ENCODE measurements at places on chromosomes 1 and 21.

- no peak for DNase-seq
Measured at GRCh38 chr1:169610108-169610507, 19.8 kb downstream of the SELP start.

- no peak for DNase-seq
Measured at GRCh38 chr1:35565742-35566133, 7.4 kb upstream of the TFAP2E start.

DNA sequence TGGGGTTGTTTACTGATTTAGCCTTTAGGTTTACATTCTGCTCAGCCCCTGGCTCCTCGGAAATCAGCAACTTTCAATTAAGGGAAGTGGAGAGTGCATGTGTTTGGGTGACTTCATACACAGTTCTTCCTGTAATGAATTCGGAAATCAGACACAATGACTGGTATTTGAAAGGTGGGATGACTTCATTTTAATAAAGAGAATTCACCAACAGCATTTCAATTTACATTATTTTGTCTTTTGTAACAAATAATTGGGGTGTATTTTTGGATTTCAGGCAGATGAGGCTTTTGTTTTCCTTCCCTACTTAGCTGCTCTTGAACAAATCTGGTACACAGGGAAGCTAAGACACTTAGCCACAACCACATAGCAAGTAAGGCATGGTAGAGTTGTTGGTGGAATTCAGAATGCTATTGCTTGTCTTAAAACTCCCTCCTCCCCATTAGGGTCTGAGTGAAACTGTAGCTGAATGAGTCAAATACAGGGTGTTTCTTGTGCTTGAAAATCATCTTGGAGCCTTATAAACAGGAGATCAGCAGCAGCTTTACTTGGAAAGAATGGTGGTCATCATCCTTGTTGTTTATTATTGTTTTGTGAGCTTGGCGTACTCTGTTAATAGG lies 917 bp downstream of the STX12 start:
- no peak for DNase-seq

- DNase-seq: no peak
Measured at GRCh38 chr1:222781251-222781650, 33.6 kb upstream of the DISP1 start.

DNA sequence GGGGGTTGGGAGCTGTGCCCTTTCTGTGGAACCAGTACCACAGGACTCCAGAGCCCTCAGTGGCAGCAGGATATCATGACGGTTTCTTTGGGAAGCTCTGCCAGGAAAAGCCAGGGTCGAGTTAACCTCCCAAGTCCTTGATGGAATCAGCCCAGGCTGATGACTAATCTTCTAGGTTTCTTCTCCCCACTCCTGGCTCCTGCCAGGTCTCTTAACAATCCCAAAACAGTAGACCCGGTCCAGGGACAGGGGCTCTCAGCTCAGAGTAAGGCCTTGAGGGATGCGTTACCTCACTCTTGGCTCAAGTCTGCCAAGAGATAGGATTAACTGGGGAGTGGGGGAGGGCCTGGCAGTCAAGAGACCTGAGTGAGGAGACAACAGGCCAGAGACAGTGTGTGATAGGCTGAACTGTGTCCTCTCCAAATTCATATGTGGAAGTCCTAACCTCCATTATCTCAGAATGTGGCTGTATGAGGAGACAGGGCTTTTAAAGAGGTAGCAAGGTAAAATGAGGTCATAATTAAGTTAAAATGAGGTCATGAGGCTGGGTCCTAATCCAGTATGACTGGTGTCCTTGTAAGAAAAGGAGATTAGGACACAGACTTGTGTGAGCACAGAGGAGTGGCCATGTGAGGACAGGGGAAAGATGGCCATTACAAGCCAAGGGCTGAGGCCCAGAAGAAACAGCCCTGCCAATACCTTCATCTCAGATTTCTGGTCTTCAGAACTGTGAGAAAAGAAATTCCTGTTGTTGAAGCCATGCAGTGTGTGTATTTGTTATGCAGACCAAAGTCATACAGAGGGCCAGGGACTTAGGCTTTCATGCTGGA lies 95.0 kb downstream of the BEND5 start:
- no peak for DNase-seq

GRCh38 chr1:171126504-171126903 lies 35.8 kb downstream of the FMO3 start:
- no peak for DNase-seq

DNA sequence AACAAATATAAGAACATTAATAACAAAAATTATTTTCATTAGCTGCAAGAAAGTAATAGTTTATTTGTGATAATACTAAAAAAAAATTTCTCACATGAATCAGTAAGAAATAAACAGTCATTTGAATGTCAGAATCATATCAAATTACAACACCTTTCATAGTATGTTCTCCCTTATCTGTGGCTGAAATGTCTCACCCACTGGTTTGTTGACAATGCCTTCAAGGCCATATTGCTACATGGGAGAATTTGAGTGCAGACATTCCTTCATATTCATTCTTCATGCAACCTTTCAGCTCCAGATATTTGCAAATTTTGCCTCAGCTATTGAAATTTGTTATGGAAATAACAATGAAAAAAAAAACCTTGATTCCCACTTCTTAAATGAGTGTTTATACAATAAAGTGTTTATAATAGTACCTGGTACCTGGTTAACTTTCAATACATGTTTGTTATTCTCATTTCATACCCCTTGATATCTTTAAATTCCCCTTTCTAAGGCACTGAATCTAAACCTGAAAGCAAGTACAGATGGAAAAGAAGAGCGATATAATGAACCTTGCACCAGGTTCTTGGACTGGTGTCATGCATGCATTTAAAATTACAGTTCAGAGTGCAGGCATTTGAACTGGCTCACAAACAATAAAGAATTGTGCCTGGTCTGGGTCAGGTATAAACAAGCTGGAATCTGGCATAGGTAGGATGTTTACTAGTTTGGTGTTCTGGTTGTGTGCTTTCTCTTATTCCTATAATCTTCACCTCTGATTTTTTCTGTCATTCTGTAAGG lies 242.2 kb upstream of the ADGRL2 start:
- DNase-seq: peak; percentile 63
